ENCODE measurements at places on chromosomes 7 and 10. TPM values are rescaled to one million over a fixed set of nuclear protein-coding genes. Genes with fewer than 3 reads are reported as not detected.

GRCh38 chr10:37053476-37053875, 71.9 kb upstream of the ANKRD30A start:
- no peak for DNase-seq

GRCh38 chr10:130188195-130189175, 52.3 kb downstream of the GLRX3 start:
- no peak for DNase-seq

DNA sequence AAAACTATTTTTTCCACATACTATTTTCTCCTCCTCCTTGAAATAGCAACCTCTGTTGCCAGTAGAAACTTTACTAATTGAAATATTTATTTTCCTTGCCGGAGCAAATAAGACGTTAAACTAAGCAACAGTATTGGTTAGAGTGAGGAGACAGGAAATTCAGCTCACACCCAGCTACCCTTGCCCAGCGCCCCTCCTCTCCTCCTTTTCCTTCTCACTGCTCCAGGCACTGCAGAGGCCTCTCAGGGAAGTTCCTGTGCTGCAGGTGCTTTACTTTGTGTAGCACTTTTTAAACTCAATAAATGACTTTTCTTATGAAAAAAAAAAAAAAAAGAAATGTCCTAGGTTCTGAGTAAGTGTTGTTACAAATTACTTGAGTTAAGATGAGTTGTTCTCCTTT, 134.0 kb downstream of the SEMA3E start:
- DNase-seq: no peak

DNA sequence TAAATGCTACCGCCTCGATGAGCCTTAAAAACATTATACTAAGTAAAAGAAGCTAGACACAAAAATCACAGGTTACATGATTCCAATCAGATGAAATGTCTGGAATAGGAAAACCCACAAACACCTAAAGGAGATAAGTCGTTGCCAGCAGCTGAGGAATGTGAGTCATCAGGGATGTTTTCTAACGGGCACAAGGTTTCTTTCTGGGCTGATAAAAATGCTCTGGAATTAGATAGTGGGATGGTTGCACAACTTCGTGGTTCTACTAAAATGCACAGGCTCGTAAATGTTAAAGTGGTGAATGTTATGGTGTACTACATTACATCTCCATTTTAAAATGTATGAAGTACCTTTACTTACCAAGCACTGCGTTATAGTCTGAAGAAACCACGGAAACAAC, 9.7 kb downstream of the ABLIM1 start:
- no peak for DNase-seq

DNA sequence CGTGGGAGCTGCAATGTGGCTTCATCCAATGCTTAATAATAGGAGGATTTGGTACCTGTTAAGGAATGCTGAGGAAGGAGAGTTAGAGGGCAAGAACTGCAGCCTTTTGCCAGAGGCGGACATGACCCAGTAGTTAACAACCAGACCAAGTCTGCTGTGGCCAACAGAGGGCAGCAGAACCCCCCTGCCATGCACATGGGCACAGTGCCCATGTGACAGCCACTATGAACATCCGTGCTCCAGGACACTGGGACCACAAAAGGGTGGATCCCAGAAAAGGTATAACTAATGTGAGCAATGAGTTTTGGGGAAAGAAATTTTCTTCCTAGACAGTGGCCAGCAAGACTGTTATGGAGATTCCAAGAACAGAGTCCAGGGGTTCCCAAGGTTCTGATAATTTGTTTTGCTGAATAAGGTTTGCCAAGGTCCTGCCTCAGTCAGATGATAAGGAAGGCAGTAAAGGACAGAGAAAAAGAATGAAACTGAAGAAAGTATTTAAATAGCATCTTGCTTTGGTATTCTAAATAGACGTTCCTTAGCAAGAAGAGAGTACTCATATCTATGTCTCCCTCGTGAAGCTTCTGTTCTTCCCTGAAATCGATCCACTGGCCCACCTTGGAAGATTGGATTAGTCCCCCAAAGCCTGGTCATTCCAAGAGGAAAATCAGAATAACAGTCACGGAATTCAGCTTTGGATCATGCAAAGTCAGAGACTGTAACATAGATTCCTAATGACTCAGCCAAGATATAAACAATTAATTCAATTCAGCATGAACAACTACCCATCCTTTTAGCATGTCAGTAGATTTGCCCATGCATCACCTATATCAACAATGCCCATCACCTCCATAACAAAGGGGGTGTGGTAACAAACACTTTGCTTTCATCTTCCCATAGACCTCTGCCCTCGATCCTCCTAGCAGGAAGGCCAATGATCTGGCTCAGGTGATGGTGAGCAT, 56.0 kb downstream of the LGI1 start:
- DNase-seq: peak; percentile 51

GRCh38 chr7:73314271-73314670, 5.6 kb upstream of the NSUN5 start:
- no peak for DNase-seq

DNA sequence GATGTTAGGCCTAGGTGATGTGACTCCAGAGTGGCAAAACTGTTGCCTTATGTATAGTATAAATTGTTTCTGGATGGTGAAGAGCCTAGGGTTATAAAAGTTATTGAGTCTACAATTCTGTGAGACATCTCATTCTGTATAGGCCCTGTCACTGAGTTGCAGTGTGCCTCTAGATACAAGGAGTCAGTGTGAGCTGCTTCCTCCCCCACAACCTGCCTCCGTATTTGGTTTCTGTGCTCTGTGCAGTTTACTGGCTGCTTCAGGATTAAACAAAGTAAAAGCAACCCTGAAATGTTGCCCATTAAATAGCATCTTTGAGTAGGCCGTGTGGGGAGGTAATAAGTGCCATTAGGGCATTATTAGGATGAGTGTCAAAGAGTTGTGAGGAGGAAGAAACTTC, 1.9 kb upstream of the IFRD1 start:
- no peak for DNase-seq

SLC16A12 gene
- total RNA-seq: not detected

NYAP1 gene
- total RNA-seq: 1.7 TPM

GIMAP1 gene
- not detected for total RNA-seq

CSTF2T gene
- total RNA-seq: 48.8 TPM

BCCIP gene
- 87.3 TPM for total RNA-seq

OPALIN gene
- not detected for total RNA-seq

ALOX5 gene
- not detected for total RNA-seq
